ENCODE measurements at places on chromosomes 11 and 22.

DNA sequence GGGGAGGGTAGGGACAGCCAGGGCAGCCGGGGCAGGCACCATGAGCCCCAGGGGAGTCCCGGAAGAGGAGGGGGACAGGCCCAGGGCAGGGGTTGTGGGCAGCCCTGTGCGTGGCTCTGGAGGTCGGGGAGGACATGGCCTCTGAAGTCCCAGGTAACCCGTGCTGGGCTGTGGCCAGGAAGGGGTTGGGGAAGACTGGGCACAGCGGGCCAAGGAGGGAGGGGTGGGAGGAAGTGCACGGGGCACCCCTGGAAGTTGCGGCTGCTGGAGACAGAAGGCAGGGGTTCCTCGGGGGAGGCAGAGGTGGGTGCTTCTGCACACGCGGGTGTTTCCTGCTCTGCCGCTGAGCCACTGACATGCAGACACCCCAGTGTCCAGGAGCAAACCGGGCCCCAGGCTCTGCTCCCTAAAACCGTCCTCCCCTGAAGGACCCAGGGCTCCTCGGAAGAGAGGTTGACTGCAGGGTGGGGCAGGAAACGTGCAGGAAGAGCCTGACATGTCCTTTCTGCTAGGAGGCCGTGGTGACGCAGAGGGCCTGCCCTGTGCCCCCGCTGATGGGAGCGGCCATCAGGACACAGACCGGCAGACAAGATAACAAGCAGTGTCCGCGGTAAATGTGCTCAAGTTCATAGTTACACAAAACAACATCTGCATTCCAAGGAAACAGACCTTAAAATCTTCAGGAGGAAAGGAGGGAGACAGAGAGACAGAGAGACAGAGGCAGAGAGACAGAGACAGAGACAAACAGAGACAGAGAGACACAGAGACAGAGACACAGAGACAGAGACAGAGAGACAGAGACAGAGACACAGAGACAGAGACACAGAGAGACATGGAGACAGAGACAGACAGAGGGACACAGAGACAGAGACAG, 5.7 kb downstream of the TNNI2 start:
- peak; percentile 18 for DNase-seq

DNA sequence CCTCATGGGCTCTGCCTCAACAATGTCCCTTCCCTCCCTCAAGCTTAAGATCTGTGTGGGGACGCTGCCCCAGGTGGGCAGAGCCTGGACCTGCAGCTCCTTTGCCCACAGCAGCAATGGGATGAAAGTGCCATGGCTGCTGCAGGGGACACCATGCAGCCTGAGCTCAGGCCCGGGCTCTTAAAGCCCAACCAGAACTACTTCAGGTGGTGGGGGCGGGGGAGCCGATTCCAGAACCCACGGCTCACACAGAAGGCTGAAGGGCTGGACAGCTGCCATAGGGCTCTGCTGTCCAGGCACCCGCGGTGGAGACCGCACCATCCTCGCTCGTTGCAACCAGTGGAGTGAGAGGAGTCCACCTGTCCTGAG, 12.5 kb downstream of the CHID1 start:
- peak; percentile 59 for DNase-seq

DNA sequence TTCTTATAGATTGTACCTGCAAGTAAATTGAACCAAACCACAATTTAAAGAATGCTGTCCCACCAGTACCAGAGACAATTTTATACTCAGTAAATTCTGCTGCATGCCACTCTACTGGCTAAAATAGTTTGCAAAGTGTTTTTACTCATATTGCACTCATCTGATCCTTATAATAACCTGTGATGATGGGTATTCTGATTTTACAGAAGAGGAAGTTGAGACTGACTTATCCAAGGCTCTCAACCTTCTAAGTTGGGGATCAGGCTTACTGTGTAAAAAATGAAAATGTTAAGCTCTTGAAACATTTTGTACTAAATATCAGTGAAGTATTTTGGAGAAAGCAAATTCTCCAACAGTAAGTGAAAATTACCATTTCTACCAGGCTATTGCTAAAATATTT, 37.9 kb downstream of the RNF169 start:
- no peak for DNase-seq

DNA sequence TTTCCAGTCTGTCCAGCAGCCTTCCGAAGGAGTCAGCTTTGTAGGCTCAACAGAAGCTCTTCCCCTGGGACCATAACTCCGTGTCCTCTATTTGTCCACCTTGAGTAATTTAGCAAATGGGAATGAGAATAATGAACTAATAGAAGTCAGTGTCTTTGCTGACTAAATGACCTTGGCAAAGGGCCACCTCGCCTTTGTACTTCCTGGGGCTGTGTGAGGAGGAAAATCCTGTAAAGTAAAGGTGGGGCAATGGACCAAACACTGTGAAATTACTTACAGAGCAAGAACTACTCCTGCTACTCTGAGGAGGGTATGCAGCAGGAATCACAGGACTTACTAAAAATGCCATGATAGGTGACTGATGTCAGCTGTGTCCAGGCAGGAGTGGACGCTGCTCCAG, 36.2 kb upstream of the CSNK2A3 start:
- DNase-seq = no peak

DNA sequence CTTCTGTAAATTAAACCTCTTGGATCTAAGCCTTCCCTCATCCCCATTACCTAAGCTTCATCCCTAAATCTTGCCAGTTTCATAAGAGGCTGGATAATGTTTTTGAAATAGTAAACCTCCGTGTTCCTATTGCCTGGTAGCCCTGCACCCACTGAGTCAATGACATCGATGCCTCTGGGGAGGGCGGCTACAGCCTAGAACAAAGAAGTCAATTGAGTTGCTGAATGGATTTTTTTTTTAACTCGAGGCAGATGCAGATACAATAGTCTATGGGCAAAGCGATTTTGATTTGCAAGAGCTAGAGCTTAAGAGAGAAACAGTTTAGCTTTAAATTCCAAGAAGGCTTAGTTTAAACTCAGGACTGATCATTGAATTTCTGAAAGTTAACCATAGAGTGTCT, 121.3 kb downstream of the NECTIN1 start:
- peak; percentile 33 for DNase-seq

Data from eye (tissue), 1 donor.